ENCODE measurements at places on chromosomes 6 and 20.

GRCh38 chr20:47876311-47877088, 91.2 kb upstream of the SULF2 start:
- no peak for DNase-seq

DNA sequence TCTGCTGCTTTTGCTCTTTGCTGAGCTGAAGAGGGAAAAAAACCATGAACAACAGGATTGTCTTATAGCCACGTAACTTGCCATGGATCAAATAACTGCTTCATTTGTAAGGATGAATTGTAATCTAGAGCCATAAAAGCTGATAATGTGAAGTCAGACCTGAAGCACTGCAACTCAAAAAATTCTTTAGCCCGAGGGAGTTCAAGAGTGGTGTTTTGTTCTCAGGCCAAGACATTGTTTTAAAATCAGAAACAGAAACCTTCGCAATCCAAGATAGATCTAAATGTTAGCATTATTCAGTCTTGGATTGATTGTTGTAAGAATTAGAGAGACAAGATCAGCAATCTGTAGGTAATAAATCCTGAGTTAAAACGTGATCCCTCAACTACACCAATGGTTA, at the start of gene TRAPPC3L:
Gene TRAPPC3L (minus strand): TSS at position 34 of the 400 bp plus-strand sequence. CDS start 170 bp downstream, outside the sequence.
- DNase-seq = no peak

DNA sequence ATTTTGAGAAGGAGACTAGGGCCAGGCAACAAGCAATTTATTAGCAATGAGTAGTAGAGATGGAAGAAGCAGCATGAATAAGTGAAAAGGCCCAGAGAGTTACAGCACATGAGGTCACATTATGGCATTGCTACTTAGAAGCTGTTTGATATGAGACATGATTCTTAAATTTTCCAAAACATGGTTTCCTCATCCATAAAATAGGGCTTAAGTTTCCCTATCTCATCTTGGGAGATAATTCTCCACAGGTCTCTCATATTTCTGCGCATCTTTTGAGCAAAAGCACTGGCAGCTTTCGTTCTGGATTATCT, 656.1 kb downstream of the EPHA7 start:
- no peak for DNase-seq

DNA sequence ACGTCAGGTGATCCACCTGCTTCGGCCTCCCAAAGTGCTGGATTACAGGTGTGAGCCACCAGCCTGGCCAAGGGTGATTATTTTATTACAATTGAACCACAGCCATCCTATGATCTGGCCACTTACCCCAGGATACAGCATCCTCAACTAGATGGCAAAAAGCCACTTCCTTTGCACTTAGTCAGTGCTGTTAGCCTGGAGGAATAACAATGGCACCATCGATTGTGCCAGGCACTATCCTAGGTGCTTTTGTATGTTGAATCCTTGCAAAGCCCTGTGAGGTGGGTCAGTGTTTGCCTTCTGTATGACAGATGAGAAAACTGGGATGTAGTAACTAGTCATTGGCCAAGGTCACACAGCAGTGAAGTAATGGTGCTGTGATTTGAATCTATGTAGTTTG, 11.2 kb upstream of the TTPAL start:
- DNase-seq = no peak

DNA sequence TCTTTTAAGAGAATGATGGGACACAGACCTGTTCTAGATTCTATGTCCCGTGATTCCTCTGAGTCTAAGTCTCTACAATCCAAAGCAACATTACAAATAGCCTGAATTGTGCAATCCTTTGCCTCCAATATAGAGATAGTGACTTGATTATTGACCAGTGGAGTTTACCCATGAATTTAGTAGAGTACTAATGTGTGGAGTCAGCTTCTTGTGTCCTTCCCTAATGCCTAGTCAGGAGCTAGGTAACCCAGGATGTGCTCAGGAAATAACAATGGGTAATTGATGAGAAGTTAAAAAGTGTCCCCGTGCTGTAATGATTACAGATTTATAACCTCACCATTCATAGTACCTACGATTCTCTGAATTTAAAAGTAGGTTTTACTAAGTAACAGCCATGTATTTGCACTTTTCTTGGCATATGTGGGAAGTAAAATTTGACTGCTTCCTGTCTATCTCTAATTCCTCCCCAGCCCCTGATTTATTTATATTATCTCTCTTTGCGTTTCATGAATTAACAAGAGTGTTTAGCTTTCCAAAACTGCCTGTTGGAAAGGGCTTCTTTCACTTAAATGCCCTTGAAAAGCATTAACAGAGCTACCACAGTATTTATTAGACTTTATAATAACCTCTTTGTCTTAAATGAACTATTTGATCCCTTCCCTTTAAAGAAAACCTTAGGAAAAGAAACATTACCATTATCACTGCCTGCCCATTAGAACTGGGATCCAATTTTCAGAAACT, 30.5 kb downstream of the NEDD9 start:
- no peak for DNase-seq

DNA sequence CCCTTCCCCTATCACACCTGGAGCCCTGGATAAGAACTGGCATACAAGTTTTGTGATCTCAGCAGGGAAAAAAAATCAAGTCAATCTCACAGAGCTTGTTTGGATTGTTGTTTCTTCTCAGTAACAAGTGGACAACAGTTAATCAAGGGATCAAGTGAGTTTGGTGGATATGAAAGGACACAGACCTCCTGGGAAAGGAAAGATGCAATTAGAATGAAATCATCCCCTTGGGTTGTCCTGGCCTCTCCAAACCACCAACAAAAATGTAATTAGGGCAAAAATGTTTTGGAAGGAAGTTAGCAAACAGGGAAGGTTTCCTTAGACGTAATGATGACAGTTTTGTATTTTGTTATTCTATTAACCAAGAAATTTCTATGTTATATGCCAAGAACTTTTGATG, 99.1 kb upstream of the PRDM1 start:
- no peak for DNase-seq

DNA sequence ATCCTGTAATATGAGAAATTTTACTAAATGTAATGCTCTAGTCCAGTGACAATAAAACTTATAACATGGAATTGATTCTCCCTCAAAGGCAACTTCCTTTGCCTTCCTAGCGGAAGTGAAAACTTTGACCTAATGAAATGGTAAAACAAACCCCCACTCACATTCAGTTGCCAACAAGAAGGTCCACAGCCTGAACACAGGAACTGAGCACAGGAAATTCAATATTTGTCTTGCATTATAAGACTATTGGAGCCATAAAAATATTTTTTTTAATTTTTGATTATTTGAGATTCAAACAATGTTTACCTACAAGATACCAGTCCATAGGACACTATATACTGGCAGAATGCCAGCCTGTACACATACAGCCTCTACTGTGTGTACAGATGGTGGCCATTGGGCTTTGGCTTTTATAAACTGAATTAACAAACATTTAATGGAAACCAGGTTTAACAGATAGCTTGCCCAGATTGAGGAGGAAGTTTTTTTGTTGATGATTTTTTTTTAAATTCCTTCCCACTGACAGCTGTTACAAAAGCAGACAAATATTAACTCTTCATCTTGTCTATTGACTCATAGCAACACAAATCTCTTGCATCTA, 481.5 kb upstream of the JAG1 start:
- no peak for DNase-seq

DNA sequence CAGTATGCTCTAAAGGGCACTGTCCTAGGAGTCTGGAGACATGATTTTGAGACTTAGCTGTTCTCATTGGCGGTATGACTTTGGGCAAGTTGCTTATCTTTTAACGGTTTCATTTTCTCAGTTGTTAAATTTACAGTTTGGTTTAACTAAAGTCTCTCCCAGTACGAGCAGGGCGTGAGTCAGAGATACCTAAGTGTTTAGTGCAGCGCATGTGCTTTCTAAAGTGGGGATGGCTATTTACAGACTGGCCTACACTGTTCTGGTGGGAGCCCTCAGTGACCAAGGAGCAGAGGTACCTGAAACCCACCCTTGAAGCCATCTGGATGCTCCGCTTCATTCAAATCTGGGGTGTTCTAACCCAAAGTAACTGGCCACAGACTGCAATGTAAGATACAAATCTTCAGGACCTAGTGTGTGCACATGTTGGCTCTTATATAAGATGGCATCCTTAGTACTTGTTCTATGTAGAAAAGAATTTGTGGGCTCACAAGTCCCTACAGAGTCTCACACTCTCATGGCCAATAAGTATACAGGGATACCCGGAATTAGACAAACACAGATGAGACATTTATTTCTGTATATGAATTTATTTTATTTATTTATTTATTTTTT, 10.7 kb downstream of the MSH5 start:
- no peak for DNase-seq

DNA sequence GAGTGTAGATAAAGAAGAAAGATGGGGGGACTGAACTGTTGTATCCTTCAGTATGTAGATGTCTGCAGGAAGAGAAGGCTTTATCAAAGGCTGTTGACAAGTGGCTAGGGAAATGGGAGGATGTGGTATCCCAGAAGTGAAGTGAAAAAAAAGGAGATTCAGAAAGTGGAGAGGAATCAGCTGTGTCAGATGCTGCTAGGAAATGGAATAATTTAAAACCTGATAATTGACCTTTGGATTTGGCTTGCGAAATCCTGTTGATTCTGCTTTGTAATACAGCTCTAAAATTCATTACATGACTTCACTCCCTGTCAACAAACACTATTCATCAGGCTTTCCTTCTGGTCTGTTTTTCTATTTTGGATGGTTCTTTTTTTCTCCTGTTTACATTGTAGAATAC, 41.7 kb downstream of the PHF3 start:
- no peak for DNase-seq

- no peak for DNase-seq
Measured at GRCh38 chr6:63941747-63942470, 306.3 kb downstream of the PHF3 start.

DNA sequence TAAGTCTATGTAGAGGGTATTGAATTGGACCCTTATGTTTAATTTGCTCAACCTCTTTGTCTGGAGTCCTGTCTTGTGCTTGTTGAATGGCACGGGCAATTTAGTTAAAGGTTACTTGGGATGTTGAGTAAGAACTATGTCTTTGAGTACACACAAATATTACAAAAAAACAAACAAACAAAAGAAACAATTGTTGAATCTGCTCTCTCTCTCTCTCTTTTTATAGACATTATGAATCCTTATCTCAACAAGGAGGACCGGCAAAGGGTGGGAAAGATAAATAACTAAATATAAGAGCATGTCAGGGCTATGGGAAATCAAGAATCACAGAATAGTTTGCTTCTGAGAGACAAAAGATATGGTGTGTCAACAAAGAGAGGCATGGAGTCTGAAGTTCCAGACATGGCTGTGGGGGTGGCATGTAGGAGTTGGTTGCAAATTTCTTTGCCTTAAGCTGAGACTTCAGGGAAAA, 608.6 kb downstream of the UTRN start:
- DNase-seq = no peak

GRCh38 chr20:37200926-37201826, 21.8 kb upstream of the MROH8 start:
- no peak for DNase-seq

- peak; percentile 59 for DNase-seq
Measured at GRCh38 chr6:33744001-33744848, 2.5 kb downstream of the IP6K3 start.

DNA sequence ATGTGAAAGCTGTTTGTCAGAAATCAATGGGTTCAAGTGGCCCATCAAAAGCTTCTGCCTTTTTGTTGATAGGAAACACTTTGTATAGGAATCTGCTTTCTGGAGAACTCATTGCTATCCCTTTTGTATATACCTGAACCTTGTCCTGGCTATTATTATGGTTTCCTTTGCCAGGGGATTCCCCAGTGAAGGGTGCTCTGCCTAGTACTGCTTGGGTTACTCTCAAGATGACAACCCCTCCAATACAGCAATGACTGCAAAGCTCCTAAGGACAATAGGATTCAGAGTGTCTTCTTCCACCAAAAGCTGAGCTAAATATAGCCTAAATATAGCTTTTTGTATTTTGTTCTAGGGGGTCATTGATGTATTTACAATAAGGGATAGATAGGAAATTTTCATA, 54.0 kb upstream of the PTPRK start:
- DNase-seq = no peak

DNA sequence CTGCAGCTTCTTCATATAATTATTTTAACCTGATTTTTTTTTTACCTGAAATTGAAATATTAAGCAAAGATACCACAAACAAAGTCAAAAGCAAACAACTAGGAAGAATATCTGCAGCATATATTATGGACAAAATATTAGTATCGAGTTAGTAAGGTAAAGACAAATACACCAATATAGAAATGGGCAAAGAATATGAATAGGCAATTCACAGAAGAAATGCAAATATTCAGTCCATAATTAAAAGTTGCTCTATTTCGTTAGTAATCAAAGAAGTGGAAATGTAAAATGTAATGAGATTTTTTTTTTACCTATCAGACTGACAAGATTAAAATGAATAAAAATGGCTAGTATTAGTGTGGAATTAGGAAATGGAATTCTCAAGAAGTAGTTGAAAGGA, 121.5 kb downstream of the CD83 start:
- no peak for DNase-seq

DNA sequence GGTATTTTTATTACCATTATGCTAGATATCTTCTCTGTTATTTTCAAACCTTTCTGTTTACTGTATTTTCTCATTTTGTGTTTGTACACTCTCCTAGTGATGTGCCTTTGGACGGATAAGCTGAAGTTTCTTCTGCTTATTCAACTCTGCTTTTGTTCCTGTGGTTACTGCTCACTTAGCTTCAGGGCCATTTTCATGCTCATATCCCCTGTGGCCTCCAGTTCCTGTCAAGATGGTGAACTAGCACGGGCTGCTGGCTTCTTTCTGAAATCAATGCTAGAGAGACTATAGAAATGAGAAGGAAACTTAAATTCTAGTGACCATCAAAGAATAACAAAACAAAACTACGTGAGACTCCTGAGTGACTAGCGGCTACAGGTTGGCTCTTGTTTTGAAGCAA, 6.8 kb upstream of the CST8 start:
- DNase-seq = no peak

DNA sequence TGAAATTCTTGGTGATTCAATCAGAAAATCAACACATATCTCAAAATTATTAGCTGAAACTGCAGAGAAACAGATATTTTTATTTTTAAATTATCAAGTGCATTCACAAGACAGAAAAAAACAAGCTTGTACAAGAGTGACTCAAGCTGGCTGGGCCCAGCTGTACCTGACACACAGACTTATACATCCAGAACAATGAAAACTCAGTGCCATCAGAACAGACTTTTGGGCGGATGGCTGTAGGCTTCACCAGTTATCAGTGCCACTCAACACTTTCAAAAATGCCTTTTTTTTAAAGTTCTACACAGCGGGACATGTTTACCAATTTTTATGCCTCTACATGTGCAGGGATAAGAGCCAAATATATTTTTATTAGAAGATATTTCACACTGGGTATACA, 102.8 kb downstream of the MYB start:
- DNase-seq = no peak

- DNase-seq = no peak
Measured at GRCh38 chr20:57048027-57048869, 218.2 kb downstream of the BMP7 start.
